Activated CD4-positive, alpha-beta T cell treated with anti-CD3 and anti-CD28 coated beads for 1 hour (primary cell): ENCODE measurements at places on chromosomes 12 and 14.

DNA sequence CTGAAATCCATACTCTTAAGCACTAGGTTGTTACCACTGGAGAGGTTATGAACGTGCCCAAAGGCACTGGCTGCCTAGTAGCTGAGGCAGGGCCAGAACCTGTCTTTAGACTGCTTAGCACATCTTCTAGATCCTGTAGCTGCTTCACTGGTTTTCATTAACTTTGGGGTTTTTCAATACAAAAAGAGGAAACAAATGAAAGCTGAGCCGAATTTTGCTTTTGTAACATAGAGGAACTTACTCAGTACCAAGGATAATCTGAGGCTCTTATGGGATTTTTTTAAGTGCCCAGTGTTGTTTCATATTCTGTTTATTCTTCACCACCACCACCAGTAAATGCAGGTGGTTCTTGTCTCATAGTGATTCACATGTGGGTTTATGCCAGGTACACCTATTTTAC lies 396.1 kb downstream of the RAD51B start:
- DNase-seq: no peak

GRCh38 chr14:53958628-53959027 lies 2.0 kb upstream of the BMP4 start:
- DNase-seq: no peak

GRCh38 chr12:71475280-71475679 lies 35.7 kb downstream of the LGR5 start:
- DNase-seq: no peak

GRCh38 chr14:61315313-61315712 lies 6.1 kb upstream of the PRKCH start:
- no peak for DNase-seq

- no peak for DNase-seq
Measured at GRCh38 chr14:104678346-104678745, 11.1 kb upstream of the INF2 start.
